PC-3 (cell line): ENCODE measurements at places on chromosomes 5 and 9. TPM values are rescaled to one million over a fixed set of nuclear protein-coding genes. Genes with fewer than 3 reads are reported as not detected.

DNA sequence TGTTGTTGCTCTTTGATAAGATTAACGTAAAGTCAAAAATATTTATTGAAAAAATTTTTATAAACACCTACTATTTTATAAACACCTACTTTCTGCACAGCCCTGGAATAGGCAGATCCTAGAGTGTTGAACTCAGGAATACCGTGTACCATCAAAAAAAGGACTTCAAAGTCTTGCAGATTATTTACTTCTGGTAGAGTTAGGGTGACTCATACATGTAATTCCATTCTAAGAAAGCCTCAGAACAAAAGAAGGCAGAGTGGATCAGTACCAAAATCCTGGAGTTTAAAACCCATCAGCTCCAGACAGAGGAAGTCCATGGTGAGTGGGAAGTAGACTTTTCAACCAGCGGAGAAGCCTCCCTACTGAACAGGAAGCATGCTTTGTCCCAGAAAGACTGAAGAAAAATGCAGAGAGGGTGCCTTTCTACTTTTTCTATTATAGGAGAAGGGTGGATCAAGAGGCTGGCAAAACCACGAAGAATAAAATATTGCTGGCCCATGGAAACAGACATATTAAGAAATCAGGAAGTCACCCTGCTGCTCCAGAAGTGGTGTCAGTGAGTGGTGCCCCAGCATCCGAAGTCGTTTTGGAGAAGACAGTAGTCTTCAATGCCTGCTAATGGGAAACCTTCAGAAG is 45.1 kb upstream of the DAB2 start:
- no peaks in the 10 kb centered on the region for H3K4me1 ChIP-seq
- no peaks in the 10 kb centered on the region for H3K27me3 ChIP-seq
- no peak for DNase-seq
- no peak overlapping the region for H3K4me3 ChIP-seq
- no peaks in the 10 kb centered on the region for H3K36me3 ChIP-seq

DNA sequence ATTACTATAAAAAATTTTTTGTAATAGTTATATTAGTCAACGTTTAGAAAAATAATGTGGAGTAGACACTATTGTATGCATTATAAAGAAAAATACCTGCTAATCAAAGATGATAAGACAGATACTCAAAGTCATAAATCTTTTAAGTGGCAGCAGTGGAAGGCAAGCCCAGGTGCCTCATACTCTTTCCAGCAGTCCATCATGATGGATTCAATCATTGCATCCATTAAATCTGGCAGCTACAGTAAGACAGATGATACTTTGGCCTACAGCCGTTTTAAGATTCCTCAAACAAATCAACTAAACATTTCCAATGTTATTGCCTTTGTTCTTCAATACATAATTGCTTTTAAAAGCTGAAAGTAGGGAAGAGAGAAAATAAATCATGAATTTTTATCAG is 1392.9 kb upstream of the NUDT12 start:
- H3K27ac ChIP-seq, result no peak overlapping the region
- no peak for DNase-seq
- H3K4me1 ChIP-seq, result no peaks in the 10 kb centered on the region
- H3K36me3 ChIP-seq, result no peaks in the 10 kb centered on the region

DNA sequence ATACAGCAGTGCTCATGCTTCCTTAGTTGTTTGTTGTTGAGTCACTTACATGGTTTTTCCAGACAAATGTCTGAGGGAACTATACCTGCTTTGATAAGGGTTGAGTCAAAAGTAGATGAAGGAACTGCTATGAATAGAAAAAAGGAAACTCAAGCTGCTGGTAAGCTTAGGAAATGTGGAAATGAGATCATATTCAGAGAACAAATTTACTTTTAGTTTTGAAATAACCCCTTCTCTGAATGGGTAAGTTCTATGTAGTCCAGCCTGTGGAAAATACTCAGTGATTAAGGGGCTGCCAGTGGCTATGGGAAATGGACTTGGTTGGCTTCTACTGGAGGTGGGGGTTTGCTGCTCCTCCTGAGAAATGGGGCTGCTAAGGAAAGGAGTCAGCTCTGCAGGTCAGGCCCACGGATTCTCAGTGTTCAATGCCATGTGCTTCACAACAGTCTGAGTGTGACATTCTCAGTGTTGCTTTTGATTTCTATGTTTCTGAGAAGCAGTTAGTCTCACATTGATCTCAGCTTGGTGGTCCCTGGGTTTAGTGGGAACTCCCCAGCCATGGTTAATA is 47.7 kb upstream of the GLRX start:
- peak overlapping the region; percentile 41 for H3K27ac ChIP-seq
- no peaks in the 10 kb centered on the region for H3K27me3 ChIP-seq
- peak; percentile 46 for DNase-seq

- H3K4me1 ChIP-seq, result peaks cover 16% of the 10 kb centered on the region
- no peaks in the 10 kb centered on the region for H3K36me3 ChIP-seq
- H3K27ac ChIP-seq, result no peak overlapping the region
- no peak for DNase-seq
These were observed 8.5 kb downstream of the ANKH start for GRCh38 chr5:14863105-14863504.

DNA sequence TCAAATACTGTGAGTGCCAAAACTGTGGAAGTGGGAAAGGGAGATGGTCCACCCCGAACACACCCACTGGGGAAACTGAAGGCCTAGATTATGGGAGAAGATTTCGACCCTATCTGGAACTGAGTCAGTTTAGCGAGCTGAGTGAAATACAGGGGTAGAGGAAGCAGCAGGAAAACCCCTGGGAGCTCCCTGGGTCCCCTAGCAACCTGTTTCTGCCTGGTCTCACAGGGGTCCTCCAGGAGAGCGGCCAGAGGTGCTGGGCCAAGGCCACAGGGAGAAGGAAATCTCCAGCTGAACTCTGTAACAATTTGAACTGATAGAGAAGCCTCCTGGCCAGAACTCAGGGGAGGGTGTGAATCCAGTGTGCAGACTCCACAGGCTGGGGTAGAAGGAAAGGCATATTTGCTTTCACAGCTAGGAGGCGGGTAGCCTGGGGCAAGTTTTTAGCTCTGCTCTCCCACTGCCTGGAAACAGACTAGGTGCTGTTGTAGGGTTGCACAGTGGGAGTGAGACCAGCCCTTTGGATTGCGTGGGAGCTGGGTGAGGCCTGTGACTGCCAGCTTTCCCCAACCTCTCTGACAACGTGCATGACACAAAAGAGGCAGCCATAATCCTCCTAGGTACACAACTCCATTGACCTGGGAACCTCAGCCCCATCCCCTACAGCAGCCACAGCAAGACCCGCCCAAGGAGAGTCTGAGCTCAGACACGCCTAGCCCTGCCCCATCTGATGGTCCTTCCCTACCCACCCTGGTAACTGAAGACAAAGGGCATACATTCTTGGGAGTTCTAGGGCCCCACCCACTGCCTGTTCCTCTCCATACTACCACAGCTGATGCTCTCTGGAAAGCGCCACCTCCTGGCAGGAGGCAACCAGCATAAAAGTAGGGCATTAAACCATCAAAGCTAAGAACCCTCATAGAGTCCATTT is 78.8 kb upstream of the GPBP1 start:
- H3K36me3 ChIP-seq, result no peaks in the 10 kb centered on the region
- no peak overlapping the region for H3K27ac ChIP-seq
- DNase-seq, result peak; percentile 13
- H3K27me3 ChIP-seq, result no peaks in the 10 kb centered on the region
- H3K4me1 ChIP-seq, result no peaks in the 10 kb centered on the region
- no peak overlapping the region for H3K4me3 ChIP-seq

GRCh38 chr5:167827766-167828165 is 463.7 kb upstream of the WWC1 start:
- peaks cover 81% of the 10 kb centered on the region for H3K27me3 ChIP-seq
- no peak overlapping the region for H3K4me3 ChIP-seq
- peak; percentile 10 for DNase-seq
- H3K36me3 ChIP-seq, result no peaks in the 10 kb centered on the region

- no peak overlapping the region for H3K4me3 ChIP-seq
- no peak overlapping the region for H3K27ac ChIP-seq
- H3K27me3 ChIP-seq, result no peaks in the 10 kb centered on the region
- no peaks in the 10 kb centered on the region for H3K36me3 ChIP-seq
These were observed 378.5 kb upstream of the IRX1 start for GRCh38 chr5:3217114-3217513.

ELP1 gene
- total RNA-seq, result 26.0 and 53.6 TPM in 2 replicates

LECT2 gene
- not detected in 2 replicates for total RNA-seq

GALNT10 gene
- total RNA-seq, result 44.9 and 46.2 TPM in 2 replicates

HDHD3 gene
- total RNA-seq, result 17.8 and 19.2 TPM in 2 replicates

IRX2 gene
- 10.4 and 13.2 TPM in 2 replicates for total RNA-seq

CCNO gene
- 3.4 and 5.3 TPM in 2 replicates for total RNA-seq

HAVCR2 gene
- total RNA-seq, result 0.04 TPM in 1 of 2 replicates, not detected in the other

PROP1 gene
- total RNA-seq, result not detected in 2 replicates

CNTNAP3 gene
- 26.3 and 38.0 TPM in 2 replicates for total RNA-seq

SELENOP gene
- 3.3 and 3.9 TPM in 2 replicates for total RNA-seq

GLE1 gene
- total RNA-seq, result 27.0 and 39.0 TPM in 2 replicates
